ENCODE measurements at places on chromosomes 3 and 15. TPM values are rescaled to one million over a fixed set of nuclear protein-coding genes. Genes with fewer than 3 reads are reported as not detected.
A peak's percentile ranks its signal among the peaks of the same experiment; 100 is the strongest.

DNA sequence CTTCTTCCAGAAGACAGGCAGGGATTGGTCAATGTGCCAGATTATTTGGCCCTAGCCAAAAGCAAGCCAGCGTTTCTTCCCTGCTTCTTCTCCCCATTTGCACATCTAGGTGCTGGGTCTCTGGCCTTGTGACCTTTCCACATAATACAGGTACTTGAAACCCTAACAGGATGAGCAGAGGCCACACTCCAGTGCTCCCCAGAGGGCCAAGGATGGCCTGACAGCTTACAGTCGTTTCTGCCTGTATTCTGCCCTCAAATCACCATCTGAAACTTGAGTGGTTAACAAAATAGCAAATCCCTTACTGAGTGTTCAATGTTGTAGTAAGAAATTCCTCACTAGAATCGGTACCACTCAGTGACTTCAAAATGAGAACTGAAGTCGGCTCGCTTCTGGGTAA, 29.1 kb downstream of the MKRN2 start:
- no peak for DNase-seq
- no peaks in the 10 kb centered on the region for H3K4me1 ChIP-seq
- no peaks in the 10 kb centered on the region for H3K27me3 ChIP-seq
- no peak overlapping the region for H3K4me3 ChIP-seq

DNA sequence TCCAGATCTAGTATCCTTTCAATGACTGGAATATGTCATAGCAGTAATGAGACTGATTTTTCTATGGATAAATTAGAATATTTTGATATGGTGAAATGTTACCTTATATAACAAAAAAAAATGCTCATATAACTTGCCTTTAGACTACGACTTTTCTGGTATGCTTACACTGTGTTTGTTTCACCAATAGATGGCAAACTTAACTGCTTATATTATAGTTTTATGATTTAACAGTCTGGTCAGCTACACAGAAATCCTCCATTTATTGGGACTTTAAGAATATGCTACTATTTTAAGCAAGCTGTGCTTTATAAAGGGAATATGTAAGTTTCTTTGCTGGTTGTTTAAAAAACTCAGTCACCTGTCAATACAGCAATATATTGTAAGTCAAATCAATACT, 205.6 kb downstream of the VGLL3 start:
- DNase-seq = no peak
- H3K27ac ChIP-seq = no peak overlapping the region
- no peaks in the 10 kb centered on the region for H3K4me1 ChIP-seq
- H3K4me3 ChIP-seq = no peak overlapping the region
- H3K36me3 ChIP-seq = no peaks in the 10 kb centered on the region

DNA sequence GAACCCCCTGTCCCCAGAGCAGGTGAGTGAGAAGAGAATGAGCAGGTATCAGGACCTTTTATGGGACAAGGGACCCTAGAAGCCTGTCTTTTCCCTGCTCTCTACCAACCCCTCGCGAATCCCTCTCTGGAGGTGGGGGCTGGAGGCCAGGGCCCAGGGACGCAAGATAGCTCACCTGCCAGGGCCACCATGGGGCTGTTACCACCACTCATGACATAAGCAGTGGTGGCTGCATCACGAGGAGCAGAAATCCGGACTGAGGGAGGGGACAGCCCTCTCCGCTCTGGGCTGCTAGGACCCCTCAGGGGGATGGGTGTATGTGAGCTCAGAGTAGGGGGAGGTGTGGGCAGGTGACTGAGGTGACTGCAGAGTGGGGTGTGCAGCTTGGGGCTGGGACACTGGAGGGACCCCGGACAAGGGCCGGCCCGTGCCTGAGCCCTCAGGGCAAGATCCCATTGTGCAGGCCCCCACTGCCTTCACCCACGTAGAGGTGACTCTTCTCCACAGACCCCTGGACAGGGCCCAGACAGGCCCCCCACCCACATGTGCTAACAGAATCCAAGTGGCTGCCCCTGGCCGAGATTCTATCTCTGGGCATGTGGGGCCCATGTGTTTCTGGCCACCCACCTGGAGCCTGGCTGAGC, 190.6 kb downstream of the TBC1D2B start:
- no peaks in the 10 kb centered on the region for H3K4me1 ChIP-seq
- H3K27ac ChIP-seq = no peak overlapping the region
- no peaks in the 10 kb centered on the region for H3K36me3 ChIP-seq
- H3K27me3 ChIP-seq = no peaks in the 10 kb centered on the region
- H3K4me3 ChIP-seq = no peak overlapping the region

- H3K4me3 ChIP-seq = no peak overlapping the region
- no peaks in the 10 kb centered on the region for H3K36me3 ChIP-seq
- no peak for DNase-seq
- H3K4me1 ChIP-seq = no peaks in the 10 kb centered on the region
- no peak overlapping the region for H3K27ac ChIP-seq
Observed at GRCh38 chr3:135145581-135145980, 350.5 kb downstream of the EPHB1 start.

TFDP2 gene
- 55.8 TPM for total RNA-seq

GRCh38 chr15:20659265-20659664, 117.7 kb upstream of the GOLGA6L6 start:
- no peak for DNase-seq
- H3K4me3 ChIP-seq = no peak overlapping the region
- H3K4me1 ChIP-seq = no peaks in the 10 kb centered on the region
- no peak overlapping the region for H3K27ac ChIP-seq
- H3K36me3 ChIP-seq = no peaks in the 10 kb centered on the region

DNAJA4 gene
- 36.4 TPM for total RNA-seq

- no peaks in the 10 kb centered on the region for H3K36me3 ChIP-seq
- H3K27me3 ChIP-seq = peaks cover 45% of the 10 kb centered on the region
- DNase-seq = no peak
Observed at GRCh38 chr15:72852273-72852672, 68.7 kb upstream of the ADPGK start.

DNA sequence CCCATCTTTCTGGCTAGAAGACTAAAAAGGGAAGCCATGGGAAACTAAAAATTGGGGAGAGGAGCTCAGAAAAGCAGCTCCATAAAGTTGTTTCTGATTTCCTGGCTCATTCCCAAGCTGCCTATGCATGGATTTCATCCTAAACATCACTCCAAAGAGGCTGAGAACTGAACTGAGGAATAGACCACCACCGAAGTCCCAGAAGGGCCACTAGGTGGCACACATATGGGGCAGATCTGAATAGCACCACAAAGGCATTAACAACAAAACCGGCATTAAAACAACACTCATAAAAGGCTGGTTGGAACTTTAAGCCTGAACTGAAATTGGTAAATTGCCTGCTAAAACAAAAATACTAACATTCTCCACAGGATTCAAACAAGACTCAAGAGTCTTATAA, 106.3 kb downstream of the PLD1 start:
- no peaks in the 10 kb centered on the region for H3K4me1 ChIP-seq
- no peak overlapping the region for H3K27ac ChIP-seq
- H3K27me3 ChIP-seq = peaks cover 20% of the 10 kb centered on the region
- DNase-seq = peak; percentile 14
- peaks cover 3% of the 10 kb centered on the region for H3K36me3 ChIP-seq
- H3K4me3 ChIP-seq = no peak overlapping the region

- DNase-seq = no peak
- no peak overlapping the region for H3K27ac ChIP-seq
- no peaks in the 10 kb centered on the region for H3K27me3 ChIP-seq
- no peaks in the 10 kb centered on the region for H3K4me1 ChIP-seq
- no peaks in the 10 kb centered on the region for H3K36me3 ChIP-seq
Observed at GRCh38 chr3:112814266-112814665, 32.4 kb downstream of the CD200R1L start.

- H3K27me3 ChIP-seq = no peaks in the 10 kb centered on the region
- no peaks in the 10 kb centered on the region for H3K4me1 ChIP-seq
- no peak for DNase-seq
- H3K36me3 ChIP-seq = no peaks in the 10 kb centered on the region
Observed at GRCh38 chr3:69842351-69842750, 103.1 kb downstream of the MITF start.

GRCh38 chr15:43270676-43271306, 4.1 kb upstream of the TGM5 start:
- no peaks in the 10 kb centered on the region for H3K36me3 ChIP-seq
- no peak overlapping the region for H3K4me3 ChIP-seq
- no peak for DNase-seq
- no peaks in the 10 kb centered on the region for H3K4me1 ChIP-seq
- no peak overlapping the region for H3K27ac ChIP-seq

GPR27 gene
- 2.5 TPM for total RNA-seq

GRCh38 chr15:48059791-48060190, 61.0 kb upstream of the SLC24A5 start:
- no peaks in the 10 kb centered on the region for H3K36me3 ChIP-seq
- no peaks in the 10 kb centered on the region for H3K27me3 ChIP-seq
- H3K4me3 ChIP-seq = no peak overlapping the region
- H3K4me1 ChIP-seq = no peaks in the 10 kb centered on the region
- H3K27ac ChIP-seq = no peak overlapping the region

DNA sequence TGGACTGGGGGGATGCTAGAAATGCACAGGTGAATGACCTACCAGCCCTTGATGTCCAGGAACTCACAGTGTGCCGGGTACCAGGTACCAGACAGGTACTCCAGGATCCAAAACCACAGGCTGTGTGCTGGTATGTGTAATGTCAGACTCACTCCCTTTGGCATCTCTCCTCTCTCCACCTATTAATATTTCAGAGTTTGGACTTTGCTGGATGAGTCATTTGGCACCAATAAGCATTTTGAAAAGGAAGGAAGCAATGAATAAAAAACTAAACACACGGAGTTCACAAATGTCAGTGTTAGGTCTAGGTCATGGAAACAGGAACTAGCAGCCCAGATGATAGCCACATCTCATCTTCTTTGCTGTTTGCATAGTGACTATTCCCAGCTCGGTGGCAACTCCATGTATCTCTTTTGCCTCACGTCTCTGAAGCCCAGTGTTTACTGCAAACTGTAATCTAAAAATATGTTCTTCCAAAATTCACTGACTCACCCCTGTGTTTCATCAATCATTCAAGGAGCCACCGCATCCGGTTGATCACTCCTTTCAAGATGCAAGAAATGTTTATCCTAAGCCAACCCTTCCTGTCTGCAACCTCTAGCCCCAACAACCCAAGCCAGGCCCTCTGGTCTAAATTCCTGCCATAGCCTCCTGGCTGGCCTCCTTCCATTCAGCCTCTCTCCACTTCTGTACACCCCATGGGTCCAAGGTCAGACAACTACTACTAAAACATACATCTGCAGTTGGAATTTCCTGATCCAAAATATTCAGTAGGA, 8.4 kb downstream of the ITGB5 start:
- H3K4me3 ChIP-seq = peak overlapping the region; percentile 4
- no peaks in the 10 kb centered on the region for H3K36me3 ChIP-seq
- peaks cover 38% of the 10 kb centered on the region for H3K27me3 ChIP-seq
- no peak overlapping the region for H3K27ac ChIP-seq

DNA sequence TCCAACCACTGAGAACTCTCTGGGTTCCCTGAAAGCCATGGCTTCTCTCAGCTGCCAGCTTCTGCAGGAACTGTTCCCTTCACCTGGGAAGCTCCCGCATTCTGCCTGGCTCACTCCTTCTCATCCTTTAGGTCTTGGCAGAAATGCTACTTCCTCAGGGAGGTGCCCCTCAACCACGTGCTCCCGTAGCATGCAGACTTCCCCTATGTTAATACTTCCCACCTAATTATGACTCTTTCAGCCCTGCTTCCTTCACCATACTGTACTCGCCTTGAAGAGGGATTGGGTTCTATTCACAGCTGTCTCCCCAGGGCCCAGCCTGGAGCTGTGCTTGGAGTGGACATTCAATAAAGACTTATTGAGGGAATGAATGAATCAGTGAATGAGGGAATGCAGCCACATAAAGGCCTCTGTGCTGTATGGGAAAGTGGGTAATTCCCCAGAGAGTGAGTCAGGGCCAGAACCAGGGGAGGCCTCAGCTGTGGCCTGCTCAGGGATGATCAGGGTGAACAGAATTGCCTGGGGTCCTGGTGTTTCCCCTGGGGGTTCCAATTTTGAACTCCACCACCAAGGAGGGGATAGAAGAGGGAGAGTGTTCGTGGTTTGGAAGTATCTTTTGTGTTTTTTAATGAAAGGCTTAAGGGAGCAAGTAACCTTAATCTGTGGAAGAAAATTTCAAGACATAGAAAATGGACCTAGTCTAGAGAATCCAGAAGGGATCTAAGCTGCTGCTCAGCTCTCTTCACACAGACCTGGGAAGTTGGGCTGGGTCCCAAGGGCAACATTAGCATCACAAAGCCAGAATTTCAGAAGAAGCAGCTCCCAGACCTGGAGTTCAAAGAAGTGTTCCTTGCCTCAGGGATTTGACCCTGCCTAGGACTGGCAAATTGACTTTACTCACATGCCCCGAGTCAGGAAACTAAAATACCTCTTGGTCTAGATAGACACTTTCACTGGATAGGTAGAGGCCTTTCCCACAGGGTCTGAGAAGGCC, 14.6 kb upstream of the FAM107A start:
- H3K4me1 ChIP-seq = peaks cover 7% of the 10 kb centered on the region
- H3K27me3 ChIP-seq = peaks cover 37% of the 10 kb centered on the region
- no peak for DNase-seq

DNA sequence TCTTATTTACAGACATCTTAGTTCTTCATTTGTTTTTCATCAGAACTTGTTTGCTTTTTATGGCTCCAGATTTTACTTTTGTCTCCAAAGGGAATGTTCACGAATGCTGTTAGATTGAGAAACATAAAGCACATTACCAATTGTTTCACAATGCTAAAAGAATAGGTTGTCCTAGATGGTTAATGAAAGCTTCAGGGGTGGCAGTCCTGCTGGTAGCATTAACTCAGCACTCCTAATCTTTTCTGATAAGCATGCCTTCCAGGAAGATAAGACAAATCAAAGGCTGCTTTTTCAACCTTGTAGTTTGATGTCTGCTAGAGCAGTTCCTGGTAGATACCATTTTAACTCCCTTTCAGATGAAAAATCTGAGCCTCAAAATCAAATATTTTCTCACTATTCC, 619.4 kb downstream of the PYDC2 start:
- H3K4me1 ChIP-seq = no peaks in the 10 kb centered on the region
- no peak for DNase-seq
- H3K4me3 ChIP-seq = no peak overlapping the region

All from activated T-cell treated with anti-CD3 and anti-CD28 coated beads, Interleukin-2, amount 50 U/mL, for 72 hours (primary cell).